ENCODE measurements at places on chromosomes 13 and 19.

GRCh38 chr19:1980091-1980808 lies 35.3 kb downstream of the BTBD2 start:
- DNase-seq: no peak

- DNase-seq: no peak
These were observed 1222.2 kb upstream of the SPRY2 start for GRCh38 chr13:81563091-81563490.

- DNase-seq: no peak
These were observed 23.3 kb upstream of the KCTD4 start for GRCh38 chr13:45224176-45224575.

GRCh38 chr19:4052993-4053422 lies 13.7 kb downstream of the ZBTB7A start:
- DNase-seq: peak; percentile 65

DNA sequence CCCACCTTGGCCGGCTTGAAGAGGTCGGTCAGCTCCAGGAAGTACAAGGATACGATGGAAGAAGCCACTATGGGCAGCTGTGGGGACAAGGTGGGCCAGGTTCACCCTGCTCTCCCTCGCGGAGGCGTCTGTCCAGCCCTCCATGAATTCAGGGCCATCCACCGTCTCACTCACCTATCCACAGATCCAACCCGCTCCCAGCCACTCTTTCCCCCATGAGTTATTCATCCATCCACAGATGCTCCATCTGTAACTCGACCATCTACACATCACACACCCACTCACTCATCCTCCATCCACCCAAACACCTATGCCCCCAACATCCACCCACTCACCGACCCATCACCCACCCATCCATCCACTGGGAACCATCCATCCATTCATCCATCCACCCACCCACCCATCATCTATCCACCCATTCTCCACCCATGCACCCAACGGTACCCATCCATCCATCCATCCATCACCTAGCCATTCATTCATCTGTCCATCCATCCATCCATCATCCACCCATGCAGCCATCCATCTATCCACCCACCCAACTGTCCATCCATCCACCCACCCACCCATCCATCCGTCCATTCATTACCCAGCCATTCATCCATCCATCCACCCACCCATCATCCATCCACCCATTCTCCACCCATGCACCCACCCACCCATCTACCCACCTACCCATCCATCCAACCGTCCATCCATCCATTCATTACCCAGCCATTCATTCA lies 5.8 kb downstream of the PLPPR3 start:
- DNase-seq: no peak

- DNase-seq: no peak
These were observed 28.5 kb downstream of the SAFB start for GRCh38 chr19:5651361-5651760.

- DNase-seq: no peak
These were observed 877.2 kb upstream of the PCDH20 start for GRCh38 chr13:62292714-62293480.

DNA sequence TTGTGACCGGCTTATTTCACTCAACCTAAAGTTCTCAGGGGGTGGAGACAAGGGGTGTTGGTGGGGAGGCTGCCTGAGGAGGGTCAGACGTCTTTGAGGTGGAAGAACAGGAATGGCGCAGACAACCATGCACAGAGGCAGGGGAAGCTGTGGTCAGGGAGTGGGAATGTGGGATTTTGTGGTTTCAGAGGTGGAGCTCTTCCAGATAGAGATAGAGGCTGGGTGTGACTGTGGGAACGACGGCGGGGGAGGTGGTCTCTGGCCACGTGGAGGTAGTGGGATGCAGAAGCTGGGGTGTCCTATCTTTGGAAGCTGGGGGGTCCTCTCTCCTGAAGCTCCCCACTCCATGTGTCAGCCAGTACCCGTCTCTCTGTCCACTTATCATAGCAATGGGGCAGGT lies 7.8 kb upstream of the KLK14 start:
- DNase-seq: no peak

- no peak for DNase-seq
These were observed 511.0 kb upstream of the HTR2A start for GRCh38 chr13:47407808-47408207.

Data from left lobe of liver (tissue), 2 donors.